ENCODE measurements at places on chromosomes 7 and 10.

DNA sequence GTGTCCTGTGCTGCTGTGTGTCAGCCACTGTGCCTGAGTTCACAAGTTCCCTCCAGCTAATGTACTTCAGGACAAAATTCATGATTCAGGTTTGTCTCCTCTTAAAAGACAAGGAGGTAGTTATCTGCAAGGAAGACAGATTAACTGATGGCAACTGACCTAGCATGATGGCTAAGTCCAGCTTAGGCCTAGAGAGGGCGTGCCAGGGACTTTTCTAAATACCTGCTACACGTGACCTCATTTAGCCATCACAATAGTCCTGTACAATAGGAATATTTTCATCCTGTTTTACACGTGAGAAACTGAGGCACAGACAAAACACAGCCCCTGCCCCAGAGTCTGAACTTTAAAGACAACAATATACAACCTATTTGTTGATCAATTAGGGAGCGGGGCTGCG lies 275.7 kb downstream of the XPNPEP1 start:
- DNase-seq: no peak

DNA sequence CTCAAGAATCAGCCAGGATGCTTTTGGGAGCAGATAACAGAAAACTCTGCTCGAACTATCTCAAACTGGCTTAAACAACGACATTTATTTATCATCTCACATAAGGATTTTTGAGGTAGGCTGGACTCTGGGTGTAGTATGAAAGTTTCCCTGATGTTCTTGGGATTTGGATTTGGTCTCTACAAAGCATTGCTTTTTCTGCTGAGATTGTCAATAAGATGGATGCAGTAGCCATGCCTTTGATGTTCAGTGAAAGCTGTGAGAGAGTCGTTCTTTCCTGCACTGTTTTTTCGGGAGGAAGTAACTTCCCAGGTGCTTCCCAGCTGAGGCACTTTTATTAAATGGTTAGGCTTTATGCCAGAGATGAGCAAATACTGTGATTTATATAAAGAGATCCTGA lies 181.1 kb downstream of the PRKG1 start:
- DNase-seq: no peak

- DNase-seq: no peak
Measured at GRCh38 chr10:83934641-83935338, 204.5 kb upstream of the GHITM start.

GRCh38 chr7:75771224-75771623 lies 787 bp downstream of the CCL26 start:
- DNase-seq: peak; percentile 53
